ENCODE measurements at places on chromosomes 7 and 10.

- no peak for DNase-seq
Measured at GRCh38 chr7:151125846-151126481, 39.7 kb downstream of the AGAP3 start.

- DNase-seq, result peak; percentile 7
Measured at GRCh38 chr7:135803143-135803542, 54.5 kb upstream of the FAM180A start.

GRCh38 chr10:71835671-71836595 is 15.1 kb downstream of the PSAP start:
- no peak for DNase-seq

GRCh38 chr7:82204694-82205093 is 238.9 kb downstream of the CACNA2D1 start:
- DNase-seq, result no peak

DNA sequence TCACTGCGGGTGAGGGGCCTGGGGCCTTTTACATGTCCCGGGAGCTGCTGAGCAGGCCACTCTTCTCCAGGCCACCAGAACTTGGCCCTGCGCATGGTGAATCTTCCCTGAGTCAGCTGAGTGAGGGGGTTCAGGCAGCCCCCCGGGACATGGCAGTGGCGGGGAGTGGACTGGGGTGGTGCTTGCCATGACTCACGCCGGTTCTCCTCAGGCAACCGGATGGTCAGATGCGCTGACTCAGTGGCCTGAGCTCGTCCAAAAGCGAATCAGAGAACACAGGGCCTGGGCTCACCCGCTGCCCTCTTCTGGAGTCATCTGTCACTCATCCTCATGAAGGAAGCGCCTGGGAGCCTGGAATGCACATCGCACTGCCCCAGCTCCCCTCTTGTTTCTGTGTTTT is 33.5 kb downstream of the HTRA1 start:
- peak; percentile 90 for DNase-seq

GRCh38 chr7:80666376-80666775 is 27.9 kb downstream of the CD36 start:
- DNase-seq, result no peak

- no peak for DNase-seq
Measured at GRCh38 chr7:91007371-91007770, 256.9 kb upstream of the FZD1 start.

DNA sequence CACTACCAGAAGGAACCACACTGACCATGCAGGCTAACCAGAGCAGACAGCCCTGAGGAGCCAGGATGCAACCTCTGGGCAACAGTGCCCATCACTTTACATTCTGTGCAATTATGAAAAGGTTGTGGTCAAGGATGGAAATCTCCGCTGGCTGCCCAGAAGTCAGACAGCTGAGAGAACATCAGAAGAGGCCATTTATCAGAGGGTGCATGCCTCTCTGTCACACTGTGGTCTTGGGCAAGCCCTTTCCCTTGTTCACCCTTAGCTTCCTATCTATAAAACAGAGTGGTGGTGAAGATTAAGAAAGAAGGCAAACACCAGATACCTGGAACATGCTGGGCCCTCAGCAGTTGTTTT is 120.7 kb upstream of the GDF10 start:
- DNase-seq, result no peak

- DNase-seq, result no peak
Measured at GRCh38 chr10:43391496-43391895, 17.5 kb downstream of the HNRNPF start.

- DNase-seq, result peak; percentile 51
Measured at GRCh38 chr7:103637094-103637493, 191.1 kb upstream of the SLC26A5 start.

DNA sequence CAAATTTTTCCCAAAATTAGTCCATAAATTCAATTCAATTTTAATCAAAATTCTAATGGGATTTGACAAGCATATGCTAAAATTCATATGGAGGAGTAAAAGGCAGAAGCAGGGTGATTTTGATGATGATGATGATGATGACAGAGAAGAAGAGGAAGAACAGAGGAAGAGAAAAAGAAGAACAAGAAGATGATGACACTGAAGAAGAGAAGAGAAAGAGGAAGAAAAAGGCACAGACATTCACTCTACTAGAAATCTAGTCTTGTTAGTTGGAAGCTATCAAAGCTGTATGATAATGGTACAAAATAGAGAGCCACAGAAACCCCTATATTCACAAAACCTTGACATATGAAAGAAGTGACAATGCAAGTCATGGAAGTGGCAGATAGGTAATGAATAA is 157.9 kb downstream of the ELMO1 start:
- no peak for DNase-seq

GRCh38 chr7:116446212-116446855 is 53.2 kb upstream of the CAV2 start:
- DNase-seq, result no peak

- peak; percentile 44 for DNase-seq
Measured at GRCh38 chr10:52004342-52004949, 305.1 kb upstream of the CSTF2T start.

DNA sequence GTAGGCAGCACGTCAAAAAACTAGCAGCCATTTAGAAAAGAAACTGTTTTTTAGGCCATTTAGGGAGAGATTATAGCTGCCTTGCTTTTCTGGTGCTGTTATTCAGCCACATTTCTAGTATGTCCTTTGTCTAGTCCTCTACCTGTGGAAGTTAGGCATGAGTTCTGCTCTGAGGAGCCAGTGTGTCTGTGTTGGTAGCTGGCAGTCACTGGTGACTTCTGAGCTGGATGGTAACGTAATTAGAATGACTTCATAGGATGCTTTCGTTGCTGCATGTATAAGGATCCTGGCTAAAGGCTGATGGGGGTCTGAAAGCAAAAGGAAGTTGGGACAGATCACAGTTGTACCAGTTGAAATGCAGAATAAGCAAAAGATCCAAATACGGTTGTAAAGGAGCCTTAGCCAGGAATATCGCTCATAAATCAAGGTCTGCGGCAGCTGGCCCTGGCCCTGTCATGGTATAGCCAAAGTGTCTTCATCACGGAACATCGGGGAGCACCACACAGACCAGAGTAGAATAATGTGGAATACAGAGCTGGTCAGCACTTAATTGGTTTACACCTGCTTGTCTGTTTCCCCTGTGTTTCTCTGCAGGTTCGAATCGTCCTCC is 226.7 kb downstream of the EXOC4 start:
- DNase-seq, result no peak

DNA sequence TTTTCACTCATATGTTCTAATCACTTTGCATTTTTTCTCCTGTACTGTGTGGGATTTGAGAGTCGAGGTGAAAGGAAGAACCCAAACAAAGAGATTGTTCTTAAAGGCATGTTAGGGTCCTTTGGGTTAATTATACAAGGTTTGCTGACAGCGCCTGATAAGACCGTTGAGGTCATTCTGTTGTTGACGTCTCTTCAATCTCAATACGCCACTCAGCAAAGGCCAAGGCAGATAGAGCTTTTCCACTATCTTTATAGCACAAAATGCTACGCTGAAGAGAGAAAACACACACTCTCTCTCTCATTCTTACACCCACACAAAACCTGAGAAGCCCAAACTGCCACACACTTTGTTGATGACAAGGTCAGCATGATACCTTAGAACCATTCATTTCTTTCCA is 228.7 kb downstream of the CNTNAP2 start:
- DNase-seq, result no peak

GRCh38 chr10:12533151-12533550 is 183.8 kb downstream of the CAMK1D start:
- DNase-seq, result no peak
